GM20000 (cell line): ENCODE measurements at places on chromosomes 3 and 15.
A peak's percentile ranks its signal among the peaks of the same experiment; 100 is the strongest.

DNA sequence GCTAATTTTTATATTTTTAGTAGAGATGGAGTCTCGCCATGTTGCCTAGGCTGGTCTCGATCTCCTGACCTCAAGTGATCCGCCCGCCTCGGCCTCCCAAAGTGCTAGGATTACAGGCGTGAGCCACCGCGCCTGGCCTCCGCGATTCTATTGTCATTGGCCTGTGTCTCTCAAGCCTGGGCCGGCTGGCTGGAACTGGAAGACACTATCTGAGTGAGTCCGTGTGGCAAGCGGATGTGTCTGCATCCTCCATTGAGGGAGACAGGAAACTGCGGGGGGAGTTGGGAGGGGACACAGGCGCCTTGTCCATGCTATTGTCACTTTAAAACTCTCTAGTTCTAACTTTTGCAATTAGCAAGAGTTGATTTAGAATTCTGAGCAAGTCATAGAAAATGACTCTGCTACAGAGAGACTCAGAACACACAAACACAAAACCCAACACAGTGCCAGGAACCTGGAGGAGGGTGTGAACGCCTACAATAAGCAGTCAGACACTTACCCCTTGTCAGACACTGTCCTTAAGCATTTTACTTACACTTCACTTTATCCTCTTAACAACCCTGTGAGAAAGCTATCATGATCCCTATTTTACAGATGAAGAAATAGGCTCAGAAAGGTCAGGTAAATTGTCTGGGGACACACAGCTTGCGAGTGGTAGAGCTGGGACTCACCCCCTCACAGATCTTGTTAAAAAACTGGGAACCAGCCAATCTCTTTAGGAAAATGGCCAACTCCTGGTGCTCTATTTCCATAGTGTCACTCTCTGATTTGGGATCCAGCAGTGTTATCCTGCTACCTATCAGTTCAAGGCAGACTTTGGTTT is 38.7 kb downstream of the ANP32A start:
- DNase-seq, result no peak

DNA sequence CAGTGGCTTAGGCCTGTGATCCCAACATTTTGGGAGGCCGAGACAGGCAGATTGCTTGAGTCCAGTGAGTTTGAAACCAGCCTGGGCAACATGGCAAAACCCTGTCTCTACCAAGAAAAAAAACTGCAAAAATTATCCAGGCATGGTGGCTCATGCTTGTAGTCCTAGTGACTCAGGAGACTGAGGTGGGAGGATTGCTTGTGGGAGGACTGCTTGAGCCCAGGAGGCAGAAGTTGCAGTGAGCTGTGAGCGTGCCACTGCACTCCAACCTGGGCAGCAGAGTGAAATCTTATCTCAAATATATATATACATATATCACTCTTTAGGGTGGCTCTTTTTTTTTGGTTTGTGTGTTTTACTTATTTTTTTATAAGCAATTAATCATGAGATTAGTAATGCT is 83.7 kb upstream of the WDR72 start:
- no peak for DNase-seq

DNA sequence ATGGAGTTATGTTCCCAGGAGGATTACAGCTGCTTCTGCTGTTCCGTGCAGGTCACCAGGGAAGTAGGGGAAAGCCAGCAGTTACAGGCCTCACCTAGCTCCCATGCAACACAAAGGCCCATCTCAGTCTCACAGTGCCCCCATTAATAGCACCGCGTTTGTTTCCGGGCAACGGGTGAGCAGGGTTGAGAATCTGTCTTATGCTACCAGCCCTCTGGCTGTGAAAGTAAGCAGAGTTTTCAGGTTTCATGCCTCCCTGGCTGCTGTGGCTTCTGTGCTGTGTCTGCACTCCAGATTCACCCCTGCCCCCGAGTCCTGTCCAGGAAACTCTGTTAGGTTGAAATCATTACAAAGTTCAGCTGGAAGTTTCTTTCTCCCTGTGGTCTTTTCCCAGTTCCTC is 254.4 kb upstream of the GPR149 start:
- no peak for DNase-seq

DNA sequence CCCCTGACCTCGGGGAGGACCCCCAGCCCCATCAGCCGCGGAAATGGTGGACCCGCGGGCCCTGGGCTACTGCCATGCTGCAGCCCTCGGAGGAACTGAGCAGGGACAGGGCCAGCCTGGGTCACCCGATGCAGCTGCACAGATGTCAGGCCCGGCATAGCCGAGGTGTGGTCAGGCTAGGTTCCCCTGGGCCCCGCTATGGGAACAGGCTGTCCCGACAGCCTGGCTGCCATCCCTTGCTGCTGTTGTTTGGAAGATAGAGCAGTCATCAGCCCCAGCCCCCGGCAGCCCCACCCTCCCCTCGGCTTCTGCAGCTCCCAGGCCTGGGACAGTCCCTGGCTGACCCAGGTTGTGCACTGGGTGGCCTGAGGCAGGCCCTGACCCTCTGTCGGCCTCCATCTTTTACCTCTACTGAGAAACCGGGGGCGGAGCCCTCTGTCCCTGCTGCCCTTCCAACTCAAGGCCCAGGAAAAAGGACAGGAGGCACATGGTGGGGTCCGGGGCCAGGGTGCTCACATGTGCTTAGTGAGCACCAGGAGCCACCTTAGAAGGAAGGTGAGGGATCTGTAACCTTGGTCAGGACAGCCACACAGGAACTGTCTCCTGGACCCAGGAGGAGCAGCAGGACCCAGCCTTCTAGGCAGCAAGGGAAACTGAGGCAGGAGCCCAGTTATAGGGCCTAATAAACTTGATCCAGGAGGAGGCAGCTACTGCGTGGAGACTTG is 31.5 kb upstream of the FBLN2 start:
- no peak for DNase-seq

DNA sequence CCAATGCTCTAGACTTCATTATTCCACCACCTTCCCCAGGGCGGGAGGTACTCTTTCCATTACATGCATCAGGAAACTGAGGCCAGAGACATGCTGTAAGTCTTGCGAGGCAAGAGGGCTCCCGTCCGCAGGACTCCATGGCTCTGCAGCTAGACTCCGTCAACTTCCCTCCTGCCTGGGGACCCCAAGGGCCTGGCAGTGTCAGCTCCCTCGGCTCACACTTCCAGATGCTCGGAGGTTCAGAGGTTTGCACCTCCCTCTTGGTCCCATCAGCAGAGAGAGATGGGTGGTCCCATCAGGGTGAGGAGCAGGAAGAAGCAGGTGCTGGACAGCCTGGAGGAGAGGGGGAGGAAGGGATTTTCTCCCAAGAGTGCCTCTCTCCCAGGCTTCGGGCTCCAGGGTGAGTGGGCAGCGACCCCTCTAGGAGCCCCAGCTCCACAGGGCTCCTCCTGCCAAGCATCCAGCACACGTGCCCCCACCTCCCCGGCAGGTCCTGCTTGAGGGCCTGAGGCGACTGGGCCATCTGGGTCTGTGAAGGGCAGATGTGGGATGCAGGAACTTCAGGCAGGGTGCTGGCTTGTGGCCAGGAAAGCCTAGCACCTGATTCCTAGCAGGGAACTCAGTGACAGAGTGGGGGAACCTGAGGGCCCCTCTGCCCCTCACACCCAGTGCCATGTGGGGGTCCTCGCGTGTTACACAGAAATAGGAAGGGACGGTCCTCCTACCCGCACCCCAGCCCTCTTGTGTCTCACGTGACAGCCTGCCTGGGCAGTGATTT is 9.3 kb downstream of the PAK6 start:
- no peak for DNase-seq

DNA sequence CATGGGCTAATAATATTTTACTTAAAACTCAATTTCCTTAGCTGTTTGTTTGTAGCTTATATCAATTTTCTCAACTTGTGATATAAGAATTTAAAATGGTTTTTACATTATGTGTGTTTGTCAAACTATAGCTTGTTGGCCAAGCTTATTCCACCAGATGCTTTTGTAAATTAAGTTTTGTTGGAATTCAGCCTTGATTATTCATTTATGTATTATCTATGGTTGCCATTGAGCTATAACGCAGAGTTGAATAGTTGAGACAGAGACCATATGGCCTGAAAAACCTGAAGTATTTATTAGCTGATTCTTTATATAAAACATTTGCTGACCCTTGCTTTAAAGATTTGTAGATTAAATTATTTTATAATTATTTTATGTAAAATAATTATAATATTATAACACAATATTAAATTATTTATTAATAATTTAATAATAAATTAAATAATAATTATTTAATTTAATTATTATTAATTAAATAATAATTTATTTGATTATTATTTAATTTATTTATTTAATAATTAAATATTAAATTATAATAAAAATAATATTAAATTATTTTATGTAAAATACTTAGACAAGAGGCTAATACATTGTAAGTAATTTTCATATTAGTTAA is 779.6 kb upstream of the NECTIN3 start:
- no peak for DNase-seq

DNA sequence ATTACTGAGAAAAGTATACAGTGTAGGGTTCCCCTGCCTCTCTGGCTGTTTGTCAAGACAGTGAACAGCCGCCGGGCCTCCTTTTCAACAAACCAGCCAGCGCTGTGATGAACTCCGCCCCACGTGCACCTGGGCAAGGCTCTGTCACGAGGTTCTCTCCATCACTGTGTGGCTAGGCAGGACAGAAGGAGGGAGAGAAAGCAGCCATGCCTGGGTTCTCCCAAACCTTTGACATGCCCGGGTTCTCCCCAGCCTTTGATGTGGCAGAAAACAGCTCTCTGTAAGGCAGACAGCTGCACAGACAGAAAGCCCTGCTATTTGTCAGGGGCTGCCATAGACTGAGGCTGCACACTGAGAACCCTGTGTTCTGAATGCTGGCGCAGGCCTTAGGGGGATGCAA is 101.4 kb upstream of the TRPM1 start:
- no peak for DNase-seq

DNA sequence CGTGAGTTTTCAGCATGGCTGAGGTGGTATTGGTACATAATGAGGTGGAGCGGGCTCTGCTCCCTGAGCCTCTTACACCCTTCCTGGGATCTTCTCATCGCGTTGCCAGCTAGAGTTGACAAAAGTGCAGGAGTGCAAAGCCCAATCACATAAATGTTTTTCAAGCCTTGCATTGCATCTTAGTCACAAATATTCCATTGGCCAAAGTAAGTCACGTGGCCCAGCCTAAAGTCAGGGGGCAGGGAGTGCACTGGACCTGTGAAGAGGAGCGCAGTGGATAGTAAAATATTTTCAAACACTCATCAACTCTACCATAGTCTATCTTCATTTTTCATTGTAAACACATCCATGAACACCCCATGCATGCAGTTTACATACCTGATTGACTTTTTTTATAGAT is 329.8 kb upstream of the NR2E3 start:
- DNase-seq, result no peak

GRCh38 chr3:64059484-64060175 is 36.3 kb upstream of the PSMD6 start:
- DNase-seq, result no peak

- no peak for DNase-seq
These were observed 1.7 kb downstream of the PLS1 start for GRCh38 chr3:142597906-142598305.

GRCh38 chr3:95037927-95038326 is 975.1 kb downstream of the NSUN3 start:
- no peak for DNase-seq

GRCh38 chr3:160129459-160130061 is 95.7 kb upstream of the C3orf80 start:
- no peak for DNase-seq

DNA sequence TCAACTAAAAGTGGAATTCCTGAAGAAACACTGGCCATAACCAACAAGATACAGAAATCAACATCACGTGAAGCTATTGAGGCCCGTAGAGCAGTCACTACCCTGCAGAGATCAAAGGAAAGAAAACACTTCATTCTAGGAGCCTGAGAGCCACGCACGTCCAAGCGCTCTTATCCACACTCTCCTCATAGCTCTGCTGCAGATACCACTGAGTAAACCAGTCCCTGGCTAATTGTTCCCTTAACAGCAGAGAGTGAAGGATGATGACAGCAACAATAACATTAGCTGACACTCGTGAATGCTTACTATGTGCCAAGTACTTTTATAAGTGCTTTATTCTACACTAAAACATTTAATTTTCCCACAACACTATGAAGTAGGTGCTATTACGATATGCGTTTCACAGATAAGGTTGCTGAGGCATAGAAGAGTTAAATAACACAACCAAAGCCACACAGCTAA is 271.0 kb upstream of the GADL1 start:
- DNase-seq, result no peak

DNA sequence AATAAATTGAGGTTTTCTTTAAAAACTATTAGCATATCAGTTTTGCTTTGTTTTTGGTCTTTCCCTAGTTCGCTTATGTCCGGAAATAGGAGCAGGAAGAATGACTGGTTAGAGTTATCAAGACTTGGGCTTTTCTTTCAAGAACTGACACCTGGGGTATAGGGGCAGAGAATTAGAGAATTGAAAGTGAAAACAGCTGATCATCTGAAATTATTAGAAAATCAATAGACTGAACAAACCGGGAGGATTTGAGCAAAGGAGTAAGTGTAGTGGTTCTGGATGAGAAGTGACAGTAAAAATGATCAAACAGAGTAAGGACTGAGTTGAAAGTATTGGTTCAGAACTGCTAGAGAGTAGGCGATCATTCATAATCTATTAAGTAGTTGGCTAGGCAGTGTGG is 6.0 kb downstream of the MINDY2 start:
- DNase-seq, result peak; percentile 44

DNA sequence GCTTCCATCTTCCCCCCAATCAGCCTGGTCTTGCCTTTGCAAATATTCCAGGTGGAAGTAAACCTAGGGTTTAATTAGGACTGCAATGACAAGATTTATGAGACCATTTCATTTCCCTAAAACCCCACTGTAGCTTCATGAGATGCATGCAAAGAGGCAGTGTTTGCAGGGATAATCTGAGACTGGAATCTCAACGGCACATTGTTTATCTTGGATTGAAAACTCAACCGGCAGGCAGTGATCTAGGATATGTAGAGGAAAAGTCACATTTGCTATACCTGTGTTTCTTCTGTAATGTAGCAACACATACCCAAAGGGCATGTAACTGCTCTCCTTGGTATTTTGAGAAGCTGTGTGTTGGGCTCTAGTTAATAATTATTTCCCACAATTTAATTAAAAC is 18.7 kb upstream of the CLSTN2 start:
- DNase-seq, result no peak

GRCh38 chr3:136939489-136939888 is 18.3 kb upstream of the IL20RB start:
- DNase-seq, result no peak

DNA sequence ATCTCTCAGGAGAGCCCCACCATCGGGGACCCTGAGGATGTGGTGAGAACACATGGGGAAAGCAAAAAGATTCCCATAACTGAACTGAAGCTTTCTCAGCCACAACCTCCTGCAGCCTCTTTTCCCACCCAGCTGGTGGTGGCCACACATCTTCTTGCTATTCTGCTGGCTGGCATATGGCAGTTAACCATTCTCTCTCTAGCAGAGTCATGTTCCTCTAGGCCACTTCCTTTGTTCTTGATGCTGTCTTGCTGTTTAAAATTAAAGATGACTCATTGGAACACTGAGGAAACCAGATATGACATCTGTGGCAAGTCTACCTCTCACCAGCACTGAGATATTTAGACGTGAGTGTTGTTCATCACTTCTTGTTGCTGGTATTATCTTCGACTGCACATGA is 180.3 kb upstream of the ROBO2 start:
- no peak for DNase-seq
